ENCODE measurements at places on chromosomes 7 and 10.

GRCh38 chr7:36171503-36171902, 18.4 kb downstream of the EEPD1 start:
- no peak for DNase-seq

- no peak for DNase-seq
Measured at GRCh38 chr7:120056227-120056626, 216.7 kb upstream of the KCND2 start.

DNA sequence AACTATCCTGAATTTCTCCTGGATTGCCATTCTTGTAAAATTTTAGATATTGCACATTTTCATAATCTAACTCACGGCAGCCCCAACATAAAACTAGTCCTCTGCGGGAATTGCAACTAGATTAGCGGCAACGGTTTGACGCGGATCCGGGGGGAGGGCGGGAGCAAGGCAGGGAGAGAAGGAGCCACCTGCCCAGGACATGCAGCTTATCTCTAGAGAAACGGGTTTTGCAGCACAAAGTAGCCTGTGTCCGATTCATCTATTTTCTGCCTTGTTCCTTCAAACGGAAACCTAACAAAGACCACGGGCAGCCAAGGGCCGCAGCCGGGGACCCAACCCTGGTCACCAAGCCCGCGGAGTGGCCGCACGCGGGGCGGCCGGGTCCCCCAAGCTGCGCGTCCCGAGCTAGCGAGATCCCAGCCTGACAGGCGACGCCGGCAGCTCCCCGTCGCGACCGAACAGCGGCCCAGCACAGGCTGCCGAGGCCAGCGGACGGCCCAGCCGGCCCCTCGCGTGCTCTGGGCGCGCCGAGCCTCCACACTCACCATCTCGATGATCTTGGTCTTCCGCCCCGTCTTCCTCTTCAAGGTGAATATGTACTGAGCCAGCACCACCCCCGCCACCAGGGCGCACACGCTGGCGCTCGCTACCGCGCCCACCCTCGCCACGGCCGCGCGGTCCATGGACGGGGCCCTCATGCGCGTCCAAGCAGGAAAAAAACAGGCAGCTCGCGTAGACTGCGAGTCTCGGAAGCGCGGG, at the start of gene NT5C3A:
TSS of gene NT5C3A (minus strand) at position 754 of the 759 bp plus-strand sequence. CDS start at position 683, 71 bp downstream.
- DNase-seq: no peak

GRCh38 chr10:17805330-17805729, 3.8 kb upstream of the MRC1 start:
- DNase-seq: no peak

- no peak for DNase-seq
Measured at GRCh38 chr10:29039677-29040189, 249.1 kb upstream of the LYZL1 start.

GRCh38 chr7:98282703-98283102, 1.2 kb downstream of the BRI3 start:
- no peak for DNase-seq

DNA sequence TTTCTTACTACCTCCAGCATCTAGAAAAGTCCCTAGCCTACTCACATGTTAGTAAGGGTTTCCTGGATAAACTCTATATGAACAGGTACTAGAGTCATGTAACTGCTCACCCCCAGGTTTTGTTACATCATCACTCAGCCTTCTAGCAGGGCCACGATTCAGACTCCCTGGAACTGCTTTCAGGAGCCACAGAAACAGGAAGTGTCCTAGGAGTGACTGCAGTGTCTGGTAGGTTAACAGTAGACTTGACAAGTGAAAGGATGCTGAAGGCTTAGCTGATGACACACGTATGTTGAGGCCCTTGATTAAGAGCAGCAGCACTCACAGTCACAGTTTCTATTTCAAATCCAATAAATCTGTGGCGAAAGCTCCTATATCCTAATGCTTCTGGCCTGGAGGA, 101.2 kb downstream of the DNMBP start:
- no peak for DNase-seq

- DNase-seq: no peak
Measured at GRCh38 chr7:116578526-116578925, 53.7 kb downstream of the CAV1 start.

GRCh38 chr10:35300063-35300699, 36.1 kb upstream of the CCNY start:
- DNase-seq: no peak

- DNase-seq: peak; percentile 72
Measured at GRCh38 chr7:143385891-143386781, 5.0 kb downstream of the ZYX start.

DNA sequence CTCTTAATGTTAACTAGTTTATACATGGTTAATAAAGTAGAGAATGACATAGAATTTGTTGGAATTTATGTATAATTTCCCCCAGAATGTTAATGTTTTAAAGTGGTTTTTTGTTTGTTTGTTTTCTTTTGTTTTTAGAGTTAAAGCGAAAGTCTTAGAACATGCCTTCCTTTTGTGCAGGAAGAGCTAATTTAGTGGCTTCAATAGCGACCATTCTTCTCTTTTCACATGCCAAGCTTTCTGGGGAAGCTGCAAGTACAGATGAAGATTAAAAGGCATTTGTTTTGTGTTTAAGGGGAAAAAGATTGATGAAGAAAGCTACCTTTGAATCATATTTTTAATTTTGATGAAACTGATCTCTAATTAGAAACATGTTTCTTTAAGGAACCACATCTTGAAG, 256.3 kb upstream of the CSTF2T start:
- DNase-seq: no peak

DNA sequence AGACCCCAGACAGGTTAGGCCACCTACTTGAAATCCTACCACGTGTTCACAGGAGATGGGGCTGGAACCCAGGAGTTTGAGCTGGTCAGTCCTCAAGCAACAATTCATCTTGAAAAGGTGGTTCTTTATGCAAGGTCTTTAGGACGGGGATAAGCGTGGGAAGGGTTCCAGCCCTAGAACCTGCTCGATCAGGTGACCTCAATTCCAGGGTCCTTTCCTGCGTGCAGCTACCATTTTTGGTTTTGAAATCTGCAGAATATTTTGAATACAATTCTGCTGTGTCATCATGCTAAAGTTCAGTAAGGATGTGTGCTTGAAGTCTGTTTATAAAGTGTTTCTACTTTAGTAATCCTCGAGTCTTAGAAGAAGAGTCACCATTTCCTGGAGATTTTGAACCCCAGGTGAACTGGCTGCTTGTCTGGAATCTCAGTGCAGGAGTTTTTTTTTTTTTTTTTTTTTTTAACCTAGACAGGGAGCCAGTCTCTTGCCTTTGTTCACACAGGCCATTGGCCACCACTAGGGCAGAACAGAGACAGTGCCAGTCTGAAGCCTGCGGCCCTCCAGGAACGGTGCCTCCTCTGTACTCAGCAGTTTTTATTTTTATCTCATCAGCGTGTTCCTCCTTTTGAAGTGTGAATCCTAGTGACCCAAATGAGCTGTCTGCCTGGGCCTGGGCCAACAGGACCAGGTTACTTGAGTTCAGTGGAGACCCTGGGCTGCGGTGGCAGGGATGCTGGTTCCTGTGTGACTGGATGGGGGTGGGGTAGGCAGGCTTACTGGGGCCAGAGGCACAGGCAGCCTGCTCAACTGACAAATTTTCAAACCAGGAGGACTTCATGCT, 54.6 kb downstream of the EEPD1 start:
- no peak for DNase-seq

GRCh38 chr7:46360811-46361210, 439.7 kb upstream of the IGFBP3 start:
- no peak for DNase-seq

DNA sequence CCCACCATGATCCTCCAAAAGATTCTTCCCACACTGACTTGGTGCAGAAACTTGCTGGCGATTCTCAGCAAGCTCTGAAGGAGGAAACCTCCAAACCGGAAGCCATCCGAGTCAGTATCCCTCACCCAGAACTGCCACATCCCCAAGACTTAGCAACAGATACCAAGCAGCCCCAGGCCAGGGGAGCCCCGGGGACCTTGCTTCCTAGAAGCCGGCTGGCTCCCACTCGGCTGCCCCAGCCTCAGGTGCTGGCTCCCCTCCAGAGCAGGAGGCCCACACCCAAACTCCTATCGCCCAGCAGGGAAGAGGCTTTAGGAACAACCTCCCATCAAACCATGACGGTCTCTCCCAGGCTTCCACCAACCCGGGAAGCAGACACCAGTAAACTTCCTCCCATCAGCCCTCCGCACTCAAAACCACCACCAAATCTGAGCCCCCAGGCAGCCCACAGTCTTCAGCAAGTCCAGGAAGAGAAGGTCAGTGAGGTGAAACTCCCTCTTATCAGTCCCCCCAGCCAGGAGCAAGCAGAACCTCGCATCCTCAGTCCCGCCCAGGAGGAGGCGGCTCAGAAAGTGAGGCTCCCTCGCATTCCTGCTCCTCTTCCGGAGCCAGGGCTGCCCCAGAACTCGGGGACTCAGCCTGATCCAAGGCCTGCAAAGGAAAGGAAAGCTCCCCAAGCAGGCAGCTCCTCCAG, 82.3 kb downstream of the LRGUK start:
- DNase-seq: no peak

GRCh38 chr10:79936625-79937615, 12.0 kb downstream of the SFTPD start:
- peak; percentile 17 for DNase-seq

GRCh38 chr7:6419310-6419773, 28.4 kb downstream of the DAGLB start:
- DNase-seq: no peak

- no peak for DNase-seq
Measured at GRCh38 chr7:73983437-73984164, 44.4 kb upstream of the ELN start.

- no peak for DNase-seq
Measured at GRCh38 chr10:8975535-8975934, 921.0 kb downstream of the GATA3 start.

GRCh38 chr10:123972481-123973401, 81.1 kb upstream of the CPXM2 start:
- no peak for DNase-seq

DNA sequence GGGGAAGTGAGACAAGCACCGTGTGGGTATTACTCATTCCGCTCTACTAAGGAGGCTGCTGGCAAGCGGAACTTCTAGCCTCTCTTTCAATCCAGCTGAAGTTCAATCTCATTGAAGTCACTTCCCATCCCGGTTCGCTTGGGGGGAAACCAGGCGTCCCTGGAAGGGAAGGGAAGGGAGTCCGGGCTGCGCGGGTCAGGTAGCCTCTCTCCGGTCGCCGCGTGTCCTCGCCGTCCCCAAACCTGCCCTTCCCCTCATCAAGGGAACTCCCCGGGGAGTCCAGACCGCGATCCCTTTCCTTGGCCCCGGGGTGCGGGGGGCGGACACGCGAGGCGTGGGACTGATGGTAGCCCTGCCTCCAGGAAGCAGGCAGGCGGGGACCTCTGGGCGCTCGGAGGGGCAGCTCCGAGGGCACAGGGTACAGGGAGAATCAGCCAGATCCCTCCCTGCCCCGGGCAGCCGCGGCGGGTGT, 598 bp upstream of the ZEB1 start:
- peak; percentile 59 for DNase-seq

DNA sequence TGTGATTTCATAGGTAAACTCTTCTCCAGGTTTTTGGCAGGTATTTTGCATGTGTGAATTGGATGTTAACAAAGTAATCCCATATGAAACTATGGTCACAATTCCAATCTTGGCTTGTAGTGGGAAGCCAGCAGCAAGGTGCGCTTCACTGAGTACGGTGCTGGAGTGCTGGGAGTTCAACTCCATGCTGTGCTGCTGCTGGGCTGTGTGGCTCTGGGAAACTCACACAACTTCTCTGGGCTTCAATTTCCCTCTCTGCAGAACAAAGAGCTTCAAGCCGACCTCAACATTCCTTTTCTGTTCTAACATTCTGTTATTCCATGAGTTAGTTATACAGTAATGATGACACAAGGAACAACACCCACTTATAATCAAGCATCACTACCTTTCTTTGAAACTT, 18.2 kb upstream of the PITRM1 start:
- no peak for DNase-seq

DNA sequence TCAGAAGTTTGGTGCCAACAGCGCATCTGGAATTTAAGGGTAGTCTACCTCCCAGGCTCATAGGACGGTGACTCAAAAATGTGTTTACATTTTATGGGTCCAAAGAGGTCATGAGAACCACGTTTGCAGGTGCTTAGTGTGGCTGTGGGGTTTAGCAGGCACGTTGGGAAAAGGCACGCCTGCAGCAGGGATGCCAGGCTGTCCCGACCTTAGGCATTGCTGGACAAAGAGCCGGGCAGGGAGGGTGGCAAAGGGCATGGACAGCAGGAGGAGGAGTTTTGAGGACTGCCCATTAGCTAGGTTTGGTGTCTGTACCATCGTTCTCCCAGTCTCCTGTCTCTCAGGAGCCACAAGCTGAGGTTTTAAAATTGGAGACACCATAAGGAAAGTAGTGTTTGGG, 104.4 kb downstream of the TRRAP start:
- DNase-seq: no peak

DNA sequence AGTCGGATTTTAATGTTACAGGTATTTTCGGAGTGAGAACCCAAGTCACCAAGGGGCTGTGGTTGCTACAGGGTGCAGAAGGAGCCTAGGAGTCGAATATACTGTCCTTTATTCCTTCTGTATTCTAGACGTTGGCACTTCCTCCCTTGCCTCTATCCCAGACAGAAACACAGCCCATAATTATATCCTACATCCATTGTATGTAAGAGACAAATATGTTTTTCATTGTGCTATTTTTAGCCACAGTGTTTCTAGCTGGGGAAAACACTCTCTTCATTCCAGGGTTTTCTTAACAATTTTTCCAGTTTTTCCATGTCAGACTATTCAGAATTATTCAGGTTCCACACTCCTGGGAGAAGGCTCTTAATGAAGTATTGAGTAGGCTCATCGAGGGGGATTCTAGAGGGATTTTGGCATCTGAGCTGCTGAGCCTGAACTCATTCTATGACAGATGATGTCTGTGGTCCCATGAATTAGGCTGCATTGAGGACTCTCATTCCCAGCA, 32.6 kb downstream of the KIAA1217 start:
- no peak for DNase-seq

DNA sequence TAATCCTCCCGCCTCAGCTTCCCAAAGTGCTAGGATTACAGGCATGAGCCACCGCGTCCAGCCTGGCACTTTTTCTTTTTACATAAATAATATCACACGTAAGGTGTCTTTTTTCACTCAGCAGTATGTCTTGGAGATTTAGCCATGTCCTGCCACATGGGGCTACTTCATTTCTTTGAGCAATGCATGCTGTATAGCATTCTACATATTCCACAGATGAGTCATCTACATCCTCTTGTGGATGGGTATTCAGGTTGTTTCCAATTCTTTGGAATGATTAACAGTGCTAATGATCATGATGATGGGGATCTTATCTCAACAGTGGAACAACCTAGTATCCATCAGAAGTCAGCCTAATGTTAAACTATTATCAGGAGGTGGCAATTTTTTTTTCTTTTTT, 50.8 kb downstream of the ZNF503 start:
- no peak for DNase-seq

- no peak for DNase-seq
Measured at GRCh38 chr7:94635687-94636086, 20.2 kb downstream of the SGCE start.

DNA sequence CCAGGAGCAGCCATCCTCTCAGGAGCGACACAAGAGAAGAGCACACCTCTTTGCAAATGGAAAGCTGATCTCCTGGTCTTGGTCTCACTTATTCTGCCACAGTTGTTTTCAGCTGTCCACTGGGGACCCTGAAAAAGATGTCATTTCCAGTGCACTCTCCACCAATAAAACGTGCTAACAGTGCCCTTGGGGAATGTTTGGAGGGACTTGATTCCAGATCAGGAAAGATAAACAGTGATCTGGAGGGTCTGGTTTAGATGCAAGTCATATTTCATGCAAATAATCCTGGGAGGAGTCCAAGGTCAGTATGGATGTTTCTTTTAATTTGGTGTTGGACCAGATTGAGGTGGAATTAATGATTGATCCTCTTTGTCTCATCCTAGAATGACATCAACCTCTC, 185.0 kb downstream of the CREB5 start:
- DNase-seq: no peak

GRCh38 chr7:127266047-127266446, 13.3 kb upstream of the GRM8 start:
- no peak for DNase-seq
